ENCODE measurements at places on chromosomes 13 and 19.

DNA sequence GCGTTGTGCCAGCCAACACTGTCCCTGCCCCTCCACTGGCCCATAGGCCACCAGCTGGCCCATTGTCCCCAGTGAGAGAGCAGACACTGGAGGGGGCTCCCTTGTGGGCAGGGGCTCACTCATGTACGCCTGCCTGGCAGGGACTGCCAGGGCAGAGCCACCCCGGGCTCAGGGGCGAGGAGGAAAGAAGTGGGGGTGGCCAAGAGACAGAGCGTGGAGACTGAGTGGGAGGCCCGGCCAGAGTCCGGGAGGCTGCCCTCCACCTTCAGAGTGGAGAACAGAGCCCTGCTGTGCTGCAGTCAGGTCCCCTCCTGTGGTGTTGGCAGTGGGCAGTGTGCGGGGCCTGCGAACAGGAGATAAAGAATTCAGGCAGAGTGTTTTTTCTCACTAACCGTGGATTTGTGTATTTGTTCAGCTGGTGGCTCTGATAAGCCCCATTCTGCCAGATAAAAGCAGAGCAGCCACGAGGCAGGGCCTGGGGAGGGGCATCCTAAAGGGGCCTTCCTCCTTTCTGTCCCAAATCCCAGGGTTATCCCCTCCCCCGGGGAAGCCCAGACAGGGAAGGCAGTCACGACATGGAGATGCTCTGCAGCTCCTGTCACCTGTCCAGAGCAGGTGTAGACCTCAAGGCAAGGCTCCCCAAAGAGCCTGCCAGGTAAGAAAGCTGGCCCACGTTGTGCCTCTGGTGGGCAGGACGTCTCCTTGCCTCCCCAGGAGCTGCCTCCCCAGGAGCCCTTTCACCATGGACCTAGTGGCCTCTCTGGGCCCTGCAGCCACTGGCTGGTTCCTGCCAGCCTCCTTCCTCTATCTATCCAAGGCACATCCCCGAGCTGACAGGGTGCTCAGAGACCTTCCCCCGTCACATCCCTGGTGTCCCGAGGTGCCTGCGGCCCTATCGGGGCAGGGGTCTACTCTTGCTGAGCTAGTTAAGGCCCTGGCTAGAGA, 33.0 kb downstream of the LYL1 start:
- DNase-seq = no peak

DNA sequence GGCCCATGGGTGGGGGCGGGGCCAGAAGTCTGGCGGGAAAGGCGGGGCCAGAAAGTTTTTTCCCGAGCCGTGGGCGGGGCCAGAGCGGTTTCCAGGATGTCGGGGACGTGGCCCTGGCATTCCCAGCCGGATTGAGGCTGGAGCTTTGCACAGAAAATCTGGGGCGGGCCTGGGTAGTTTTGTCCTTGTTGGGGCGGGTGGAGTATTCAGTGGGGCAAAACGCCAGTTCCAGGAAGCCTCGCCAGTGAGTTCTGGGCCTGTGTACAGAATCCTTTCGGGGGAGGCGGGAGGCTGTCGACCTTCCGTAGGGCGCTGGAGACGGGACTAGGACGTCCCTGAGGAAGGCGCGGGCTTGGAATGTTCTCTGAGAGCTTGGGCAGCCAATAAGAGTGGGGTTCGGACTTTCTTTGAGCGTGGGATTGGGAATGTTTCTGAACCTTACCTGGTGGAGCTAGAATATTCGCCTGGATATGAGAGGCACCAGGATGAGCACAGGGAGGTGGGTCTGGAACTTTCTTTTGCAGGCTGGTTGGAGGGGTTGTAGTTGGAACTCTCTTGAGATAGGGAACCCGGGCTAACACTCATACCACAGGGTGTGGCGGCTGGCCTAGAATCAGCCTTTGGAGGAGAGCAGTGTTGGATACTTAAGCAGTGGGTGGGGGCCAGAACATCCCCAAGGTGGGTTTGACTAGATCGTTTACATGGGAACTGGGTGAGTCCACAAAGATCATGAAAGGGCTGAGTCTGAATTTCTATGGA, 1.3 kb downstream of the CCDC9 start:
- no peak for DNase-seq

DNA sequence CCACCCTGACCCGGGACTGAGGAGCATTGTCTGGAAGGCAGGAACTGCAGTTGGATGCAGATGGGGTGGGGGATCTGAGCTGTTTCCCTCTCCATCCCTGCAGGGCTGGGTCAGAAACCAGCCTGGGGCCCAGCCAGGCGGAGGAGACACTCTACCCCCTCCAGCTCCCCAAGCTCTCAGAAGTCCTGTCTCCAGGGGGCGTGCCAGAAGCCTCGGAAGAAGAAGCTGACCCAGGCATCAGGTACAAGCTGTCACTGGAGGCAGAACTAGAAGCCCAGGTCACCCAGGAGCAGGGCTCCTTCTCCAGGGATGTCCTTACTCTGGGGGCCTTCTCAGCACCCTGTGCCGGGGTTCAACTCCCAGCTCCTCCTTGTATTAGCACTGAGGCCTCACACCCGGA, 15.5 kb downstream of the SIX5 start:
- DNase-seq = no peak

- DNase-seq = no peak
Measured at GRCh38 chr13:64845110-64845509, 2385.0 kb downstream of the PCDH9 start.

DNA sequence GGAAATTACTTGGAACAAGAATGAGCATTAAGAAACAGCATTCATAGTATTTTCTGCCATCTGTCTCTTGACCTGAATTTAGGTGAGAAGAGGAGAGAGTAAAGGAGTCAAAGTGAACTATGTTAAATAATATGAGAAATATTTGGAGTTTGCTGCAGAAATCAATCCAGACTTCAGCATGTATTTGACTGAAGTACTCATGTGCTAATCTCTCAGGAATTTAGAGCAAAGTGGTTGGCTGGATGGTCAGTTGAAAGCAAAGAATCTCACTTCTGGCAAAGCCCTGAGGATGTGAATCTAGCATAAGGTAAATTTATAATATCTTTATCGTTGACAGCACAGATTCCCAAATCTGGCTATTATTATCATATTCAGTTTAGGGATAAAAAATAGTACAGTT, 394.3 kb downstream of the PCDH17 start:
- DNase-seq = no peak

DNA sequence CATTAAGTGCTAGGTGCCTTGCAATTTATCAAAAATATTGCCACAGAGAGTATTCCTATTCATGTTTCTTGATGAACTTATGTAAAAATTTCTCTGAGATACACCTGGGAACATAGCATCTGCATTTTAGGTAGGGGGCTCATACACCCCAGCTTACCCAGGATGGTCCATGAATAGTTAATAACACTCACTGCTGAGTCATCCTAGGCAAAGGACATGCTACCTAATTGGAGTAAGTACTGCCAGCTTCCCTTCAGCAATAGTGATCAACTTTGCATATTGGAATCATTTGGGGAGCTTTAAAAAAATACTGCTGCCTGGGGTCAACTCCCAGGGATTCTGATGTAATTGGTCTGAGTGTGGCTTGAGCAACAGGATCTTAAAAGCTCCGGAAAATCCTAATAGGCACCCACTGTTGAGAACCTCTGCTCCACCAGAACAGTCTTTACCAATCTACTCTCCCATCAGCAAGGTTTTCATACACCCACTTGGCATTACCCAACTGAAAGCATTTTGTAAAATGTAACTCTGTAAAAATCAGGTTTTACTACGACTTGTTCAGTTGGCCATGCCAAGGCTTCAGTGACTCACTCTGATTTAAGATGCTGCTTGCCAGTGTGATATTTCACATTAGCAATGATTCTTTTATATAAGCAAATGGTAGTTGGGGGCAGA, 67.2 kb upstream of the FNDC3A start:
- no peak for DNase-seq

GRCh38 chr19:46530636-46531035, 35.0 kb upstream of the PNMA8B start:
- DNase-seq = no peak

GRCh38 chr13:96710166-96710862, 284.0 kb downstream of the OXGR1 start:
- DNase-seq = no peak

DNA sequence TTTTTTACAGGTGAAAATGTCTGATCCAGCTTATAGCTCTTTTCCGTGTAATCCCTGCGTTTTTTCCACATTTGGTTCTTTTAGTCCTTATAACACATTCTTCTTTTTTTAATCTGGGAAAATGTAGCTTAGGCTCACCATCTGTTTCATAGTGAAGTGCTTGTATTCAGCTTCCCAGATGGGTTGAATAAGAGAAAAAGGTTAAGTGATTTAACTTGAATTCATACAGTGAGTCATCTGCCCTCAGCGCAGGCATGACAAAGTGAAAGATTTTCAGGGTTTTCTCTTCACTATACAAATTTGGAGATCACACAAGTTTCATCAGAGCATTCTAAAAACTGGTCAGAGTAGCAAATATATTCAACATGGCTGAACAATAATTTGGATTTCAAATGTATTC, 224.8 kb downstream of the SPRY2 start:
- no peak for DNase-seq

DNA sequence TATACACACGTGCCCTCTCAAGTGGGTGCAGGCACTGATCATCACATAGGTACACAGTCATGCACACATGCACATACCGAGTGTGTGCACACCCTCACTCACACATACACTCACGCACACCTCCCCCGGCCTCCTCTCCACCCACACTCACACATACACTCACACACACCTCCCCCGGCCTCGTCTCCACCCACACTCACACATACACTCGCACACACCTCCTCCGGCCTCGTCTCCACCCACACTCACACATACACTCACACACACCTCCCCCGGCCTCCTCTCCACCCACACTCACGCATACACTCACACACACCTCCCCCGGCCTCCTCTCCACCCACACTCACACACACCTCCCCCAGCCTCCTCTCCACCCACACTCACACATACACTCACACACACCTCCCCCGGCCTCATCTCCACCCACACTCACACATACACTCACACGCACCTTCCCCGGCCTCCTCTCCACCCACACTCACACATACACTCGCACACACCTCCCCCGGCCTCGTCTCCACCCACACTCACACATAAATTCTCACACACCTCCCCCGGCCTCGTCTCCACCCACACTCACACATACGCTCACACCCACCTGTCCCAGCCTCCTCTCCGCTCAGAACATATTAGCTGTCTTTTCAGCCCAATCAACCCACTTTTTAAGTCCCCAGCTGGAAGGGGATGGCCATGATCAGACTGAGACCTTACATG, 105.2 kb upstream of the VSTM2B start:
- DNase-seq = no peak

DNA sequence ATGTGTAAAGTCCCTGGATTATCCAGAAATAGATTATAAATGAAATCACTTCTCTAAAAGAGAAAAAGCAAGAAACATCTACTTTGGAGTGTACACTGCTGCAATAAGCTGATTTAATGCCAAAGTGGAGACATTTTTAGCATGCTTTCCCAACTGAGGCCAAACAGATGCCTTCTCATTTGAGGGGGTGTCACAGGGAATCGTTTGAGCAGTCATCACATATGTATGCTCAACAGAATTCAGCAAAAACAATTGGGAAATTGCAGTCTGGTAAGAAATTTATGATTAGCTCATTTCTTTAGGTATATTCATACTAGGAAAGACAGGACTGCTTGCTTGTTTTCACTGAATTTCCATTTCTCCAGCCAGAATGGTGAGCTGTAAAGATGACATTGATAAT, 27.3 kb upstream of the TPP2 start:
- no peak for DNase-seq

- no peak for DNase-seq
Measured at GRCh38 chr19:4015705-4016402, 8.3 kb downstream of the PIAS4 start.

- no peak for DNase-seq
Measured at GRCh38 chr13:98297051-98297450, 120.0 kb upstream of the RNF113B start.

- DNase-seq = no peak
Measured at GRCh38 chr13:113907635-113908617, 44.0 kb upstream of the GAS6 start.

DNA sequence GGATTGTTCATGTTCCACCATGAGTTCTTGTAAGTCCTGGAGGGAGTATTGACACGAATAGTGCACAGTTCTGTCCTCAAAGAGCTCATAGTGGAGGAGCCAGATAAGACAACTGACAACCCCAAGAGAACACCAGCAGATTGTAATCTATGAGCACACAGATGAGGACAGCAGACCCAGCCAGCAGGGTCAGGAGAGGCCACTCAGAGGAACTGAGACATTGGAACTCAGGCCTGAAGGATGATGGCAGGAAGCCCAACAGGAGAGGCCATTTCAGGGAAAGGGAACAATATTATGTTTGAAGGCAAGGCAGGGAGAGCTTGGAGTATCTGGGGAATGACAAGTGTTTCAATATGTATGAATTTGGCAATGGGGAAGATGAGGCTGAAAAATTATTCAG, 63.7 kb upstream of the IPO5 start:
- DNase-seq = no peak

GRCh38 chr19:6970021-6970420, 51.2 kb downstream of the MBD3L2B start:
- DNase-seq = no peak

DNA sequence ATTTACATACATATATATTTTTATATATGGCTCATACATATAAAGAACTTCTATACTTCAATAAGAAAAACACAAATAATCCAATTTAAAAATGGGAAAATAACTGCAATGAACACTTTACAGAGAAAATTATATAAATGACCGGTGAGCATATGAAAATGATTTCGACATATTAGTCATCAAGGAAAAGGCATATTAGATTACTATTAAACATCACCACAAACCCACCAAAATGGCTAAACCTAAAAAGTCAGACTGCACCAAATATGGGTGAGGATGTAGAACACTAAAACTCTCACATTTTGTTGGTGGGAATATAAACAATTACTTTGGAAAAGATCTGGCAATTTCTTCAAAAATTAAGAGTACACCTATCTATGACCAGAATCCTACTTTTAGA, 316.2 kb downstream of the ENOX1 start:
- DNase-seq = no peak

- no peak for DNase-seq
Measured at GRCh38 chr19:18173054-18173571, 500 bp upstream of the IFI30 start.

DNA sequence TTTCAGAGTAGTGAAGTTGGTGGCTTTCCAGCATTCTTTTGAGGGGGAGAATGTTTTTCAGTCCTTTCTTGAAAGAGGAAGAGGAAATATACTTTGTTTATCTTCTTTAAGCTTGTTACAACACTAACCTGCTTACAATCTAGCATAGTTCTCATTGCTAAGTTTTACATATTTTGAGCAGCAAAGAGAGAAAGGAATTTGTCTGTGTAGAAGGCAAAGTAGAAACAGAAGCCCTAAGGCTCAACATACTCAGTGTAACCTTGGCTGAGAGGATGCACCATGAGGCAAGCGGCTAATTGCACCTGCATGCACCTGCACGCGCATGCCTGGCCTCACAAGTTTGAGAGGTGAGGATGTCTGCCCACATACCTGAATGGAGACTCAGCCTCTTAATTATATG, 2.2 kb downstream of the FRY start:
- no peak for DNase-seq

DNA sequence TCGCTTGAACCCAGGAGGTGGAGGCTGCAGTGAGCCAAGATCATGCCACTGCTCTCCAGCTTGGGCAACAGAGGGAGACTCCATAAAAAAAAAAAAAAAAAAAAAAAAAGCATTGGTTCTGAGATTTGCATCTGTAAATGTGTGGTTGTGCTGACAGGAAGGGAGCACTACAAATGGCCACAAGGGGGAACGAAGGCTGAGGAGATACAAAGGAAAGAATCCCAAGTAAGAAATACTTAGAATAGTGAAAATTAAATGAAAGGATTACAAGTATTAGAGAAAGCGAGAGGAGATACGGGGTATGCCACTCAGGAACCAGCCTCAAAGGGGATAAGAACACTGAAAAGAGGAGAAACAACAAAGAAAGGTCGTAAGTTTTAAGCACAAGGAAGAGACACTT, 284.9 kb downstream of the KLF12 start:
- no peak for DNase-seq

- DNase-seq = no peak
Measured at GRCh38 chr19:34228347-34228746, 26.0 kb upstream of the GARRE1 start.

Measured in stimulated activated CD8-positive, alpha-beta memory T cell treated with anti-CD3 and anti-CD28 coated beads, Interleukin-7, amount 100 ng/mL, for 24 hours (primary cell).